ENCODE measurements at places on chromosomes 11 and 22.

DNA sequence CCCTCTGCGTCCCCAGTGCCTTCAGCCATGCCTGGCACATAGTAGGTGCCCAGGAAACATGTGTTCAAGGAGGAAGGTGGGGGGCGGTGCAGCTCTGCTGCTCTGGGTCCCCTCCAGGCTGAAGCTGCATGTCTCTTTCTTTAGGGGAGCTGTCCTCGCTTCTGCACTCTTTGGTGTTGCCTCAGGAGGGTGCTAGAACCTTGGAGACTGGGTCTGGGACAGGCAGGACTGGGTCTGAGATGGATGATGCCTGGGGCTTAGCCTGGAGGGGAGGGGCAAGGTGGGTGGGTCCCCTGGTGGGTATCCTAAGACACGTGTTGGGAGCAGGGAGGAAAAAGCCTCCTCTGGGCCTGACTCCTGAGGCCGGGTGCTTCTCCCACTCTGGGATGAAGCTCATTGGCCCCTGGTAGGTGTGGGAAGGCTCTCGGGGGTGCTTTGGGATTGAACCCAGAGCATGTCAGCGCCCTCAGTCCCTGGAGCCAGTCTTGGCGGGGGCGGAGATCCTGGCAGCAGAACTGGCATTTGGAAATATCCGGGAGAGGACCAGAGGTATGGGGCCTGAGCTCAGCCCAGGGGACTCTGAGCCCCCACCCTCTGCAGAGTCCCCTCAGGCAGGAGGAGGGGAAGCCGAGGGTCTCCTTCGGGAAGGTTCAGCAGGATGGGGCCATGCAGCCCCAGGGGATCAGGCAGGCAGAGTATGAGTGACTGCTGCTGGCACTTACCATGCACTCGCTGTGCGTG is 6.7 kb upstream of the GSTP1 start:
- no peak for DNase-seq

- DNase-seq, result no peak
Measured at GRCh38 chr11:79860336-79860735, 419.5 kb upstream of the TENM4 start.

DNA sequence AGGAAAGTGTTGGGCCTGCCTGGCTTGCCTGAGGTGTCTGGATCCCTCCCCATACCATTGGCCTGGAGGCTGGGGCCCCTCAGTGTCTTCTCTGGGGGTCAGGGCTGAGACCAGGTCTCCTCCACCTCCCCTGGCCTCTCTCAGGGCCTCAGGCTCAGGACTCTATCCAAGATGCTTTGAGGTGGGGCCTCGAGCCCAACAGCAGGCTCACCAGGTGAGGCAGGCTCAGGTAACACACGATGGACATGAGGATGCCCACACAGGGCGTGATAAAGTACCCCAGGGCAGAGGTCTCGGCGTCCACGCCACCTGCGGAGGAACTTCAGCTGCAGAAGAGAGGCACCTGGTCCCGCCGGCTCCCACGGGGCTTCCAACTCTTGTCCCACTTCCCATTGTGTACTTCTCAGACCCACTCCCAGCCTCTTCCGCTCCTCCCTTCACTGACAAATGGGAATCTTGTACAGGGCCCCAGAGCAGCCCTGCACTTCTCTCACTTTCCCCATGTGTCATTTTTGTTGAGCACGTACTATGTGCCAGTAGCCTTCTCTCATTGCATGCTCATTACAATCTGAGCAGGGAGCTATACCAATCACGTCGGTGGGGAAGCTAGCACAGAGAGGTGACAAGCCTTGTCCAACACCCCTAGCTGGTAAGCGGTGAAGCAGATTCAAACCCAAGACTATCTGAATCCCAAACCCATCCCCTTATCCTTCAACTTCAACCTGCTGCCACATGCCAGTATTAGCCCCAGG is 3.8 kb downstream of the SLC29A2 start:
- DNase-seq, result no peak

DNA sequence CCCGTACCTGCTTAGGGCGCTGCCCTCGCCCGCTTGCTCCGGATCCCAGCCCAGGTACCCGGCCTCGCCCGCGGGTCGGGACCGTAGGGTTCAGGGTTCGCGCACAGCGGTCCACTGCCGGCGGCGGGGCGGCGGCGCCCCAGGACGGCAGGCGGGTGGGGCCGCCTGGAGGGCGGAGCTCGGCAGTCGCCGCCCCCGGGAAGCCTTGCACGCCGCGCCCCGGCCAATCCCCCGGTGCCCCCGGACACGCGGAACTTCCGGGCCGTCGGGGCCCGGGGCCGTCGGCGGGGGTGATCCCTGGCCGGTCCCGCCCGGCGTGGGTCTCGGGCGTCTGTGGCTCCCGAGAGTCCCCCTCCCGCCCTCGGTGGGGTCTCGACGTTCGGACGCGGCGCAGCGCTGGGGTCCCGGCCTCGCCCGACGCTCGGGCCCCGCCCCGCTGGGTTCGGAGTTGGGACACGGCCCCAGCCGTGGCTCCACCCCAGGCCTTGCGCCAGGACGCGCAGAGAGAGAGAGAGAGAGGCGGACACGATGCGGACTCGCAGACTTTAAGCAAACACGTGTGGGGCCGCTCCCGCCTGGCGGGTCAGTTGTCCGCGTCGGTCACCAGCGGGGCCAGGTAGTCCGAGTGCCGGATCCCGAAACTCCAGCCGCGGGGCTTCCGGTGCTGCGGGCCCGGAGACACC is at the start of gene TYMP:
Gene TYMP, minus strand, starts transcription at position 116 of the 683 bp plus-strand sequence. CDS start 303 bp downstream, outside the sequence.
- peak; percentile 46 for DNase-seq

DNA sequence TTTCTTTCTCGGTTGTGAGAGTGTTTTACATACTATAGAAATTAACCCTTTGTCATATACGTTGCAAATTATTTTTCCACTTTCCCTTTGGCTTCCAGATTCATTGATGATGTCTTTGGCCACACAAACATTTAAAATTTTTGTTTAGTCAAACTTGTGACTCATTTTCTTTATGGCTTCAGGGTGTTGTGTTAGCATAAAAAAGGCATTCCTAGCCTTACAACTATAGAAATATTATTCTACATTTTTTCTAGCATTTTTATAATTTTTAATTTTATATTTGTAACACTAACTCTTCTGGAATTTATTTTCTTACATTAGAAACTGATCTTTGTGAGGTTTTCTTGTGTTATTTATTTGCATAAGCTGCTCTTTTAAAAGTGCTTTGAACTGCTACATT is 12.1 kb downstream of the GRIA4 start:
- no peak for DNase-seq

GRCh38 chr11:30150425-30150824 is 80.4 kb upstream of the FSHB start:
- DNase-seq, result no peak

DNA sequence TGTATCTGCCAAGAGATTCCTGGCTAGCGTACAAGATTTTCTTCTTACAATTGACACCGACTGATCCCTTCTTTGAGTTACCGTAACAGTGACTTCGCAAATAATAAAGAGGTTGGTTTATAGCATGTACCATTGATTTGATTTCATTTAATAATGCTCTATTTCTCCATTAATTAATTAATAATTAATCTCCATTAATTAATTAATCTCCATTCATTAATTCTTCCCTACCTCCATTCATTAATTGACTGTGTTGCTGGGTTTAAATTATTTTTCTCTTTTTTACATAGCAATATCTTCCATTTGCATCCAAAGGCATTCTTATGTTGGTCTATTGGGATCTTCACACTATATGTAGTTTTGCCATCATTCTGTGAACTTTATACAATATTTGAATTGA is 21.0 kb downstream of the OR5AS1 start:
- no peak for DNase-seq

DNA sequence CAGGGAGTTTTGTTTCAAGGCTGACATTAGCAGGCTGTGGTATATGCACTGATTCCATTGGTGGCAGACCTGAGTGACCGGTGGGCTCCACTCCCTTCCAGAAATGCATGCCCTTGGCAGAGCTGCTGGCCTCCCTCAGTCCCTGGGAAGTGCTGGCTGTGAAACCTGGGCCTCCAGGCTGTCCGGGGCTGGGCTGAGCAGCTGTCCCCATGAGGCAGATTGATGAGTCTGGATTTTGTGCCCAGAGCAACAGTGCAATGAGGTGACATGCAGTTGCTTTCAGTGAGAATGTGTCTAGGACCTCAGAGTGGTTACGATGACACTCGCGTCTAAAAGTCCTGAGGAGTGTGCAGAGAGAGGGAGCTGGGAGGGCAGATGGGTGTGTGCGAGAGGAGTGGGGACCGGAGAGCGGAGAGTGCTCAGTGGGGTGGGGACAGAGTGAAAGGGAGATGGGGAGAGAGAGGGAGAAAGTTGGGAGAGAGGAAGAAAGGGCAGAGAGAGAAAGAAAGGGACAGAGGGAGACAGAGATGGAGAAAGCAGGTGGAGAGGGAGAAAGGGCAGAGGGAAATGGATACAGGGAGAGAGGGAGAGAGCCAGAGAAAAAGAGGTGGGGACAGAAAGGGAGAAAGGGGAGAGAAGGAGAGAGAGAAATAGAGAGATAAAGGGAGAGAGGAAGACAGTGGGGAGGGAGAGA is 978.3 kb downstream of the BRD1 start:
- no peak for DNase-seq

GRCh38 chr11:47509077-47509536 is 43.8 kb downstream of the CELF1 start:
- DNase-seq, result no peak

- no peak for DNase-seq
Measured at GRCh38 chr11:111395749-111396148, 16.7 kb upstream of the POU2AF1 start.

- no peak for DNase-seq
Measured at GRCh38 chr11:98180511-98180910, 840.2 kb upstream of the CNTN5 start.

DNA sequence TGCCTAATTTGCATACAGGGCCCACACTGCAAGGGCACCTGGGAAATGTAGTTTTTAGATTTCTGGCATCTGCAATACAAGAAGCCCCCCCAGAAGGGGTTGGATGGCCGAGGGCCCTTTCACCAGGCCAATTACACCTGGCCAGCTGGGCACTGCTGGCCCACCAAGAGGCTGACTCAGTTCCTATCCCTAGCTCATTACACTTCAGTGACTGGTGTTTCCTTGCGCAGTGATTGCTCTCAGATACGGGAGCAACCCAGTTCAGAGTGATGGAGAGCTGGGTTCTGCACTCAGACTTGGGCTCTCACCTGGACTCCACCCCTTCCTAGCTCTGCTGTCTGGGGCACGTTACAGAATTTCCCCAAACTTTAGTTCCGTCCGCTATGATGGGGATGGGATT is 81.1 kb upstream of the SHANK2 start:
- DNase-seq, result no peak

DNA sequence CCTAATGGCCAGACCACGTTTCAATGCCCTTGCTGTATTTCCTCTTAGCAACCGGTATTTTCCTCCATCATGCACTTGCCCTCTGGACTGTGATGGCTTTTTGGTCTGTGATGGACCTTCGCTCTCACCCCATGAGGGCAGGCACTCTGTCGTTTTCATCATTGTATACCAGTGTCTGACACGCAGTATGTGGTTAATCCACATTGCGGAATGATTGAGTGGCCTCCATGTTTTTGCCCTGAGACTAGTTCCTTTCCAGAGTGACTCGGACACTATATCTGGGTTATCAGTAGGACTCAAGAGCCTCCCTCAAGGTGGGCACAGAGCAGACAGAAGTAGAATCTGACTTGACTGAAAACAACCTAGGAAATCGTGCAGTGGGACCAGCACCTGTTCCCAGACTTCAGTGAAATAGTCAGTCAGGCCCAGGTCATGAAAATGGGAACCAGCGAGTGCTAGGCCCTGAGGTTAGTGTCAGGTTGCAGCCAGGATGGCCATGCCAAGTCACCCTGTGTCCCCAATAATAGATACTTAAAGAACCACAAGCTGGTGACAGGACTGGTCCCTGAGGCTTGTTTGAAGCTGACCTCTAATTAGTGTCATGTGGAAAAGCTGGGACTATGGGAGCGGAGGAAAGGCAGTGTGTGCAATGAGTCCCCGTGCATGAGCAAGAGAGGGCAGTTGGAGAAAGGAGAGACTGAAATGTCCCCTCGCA is 464.7 kb downstream of the INSC start:
- DNase-seq, result no peak

DNA sequence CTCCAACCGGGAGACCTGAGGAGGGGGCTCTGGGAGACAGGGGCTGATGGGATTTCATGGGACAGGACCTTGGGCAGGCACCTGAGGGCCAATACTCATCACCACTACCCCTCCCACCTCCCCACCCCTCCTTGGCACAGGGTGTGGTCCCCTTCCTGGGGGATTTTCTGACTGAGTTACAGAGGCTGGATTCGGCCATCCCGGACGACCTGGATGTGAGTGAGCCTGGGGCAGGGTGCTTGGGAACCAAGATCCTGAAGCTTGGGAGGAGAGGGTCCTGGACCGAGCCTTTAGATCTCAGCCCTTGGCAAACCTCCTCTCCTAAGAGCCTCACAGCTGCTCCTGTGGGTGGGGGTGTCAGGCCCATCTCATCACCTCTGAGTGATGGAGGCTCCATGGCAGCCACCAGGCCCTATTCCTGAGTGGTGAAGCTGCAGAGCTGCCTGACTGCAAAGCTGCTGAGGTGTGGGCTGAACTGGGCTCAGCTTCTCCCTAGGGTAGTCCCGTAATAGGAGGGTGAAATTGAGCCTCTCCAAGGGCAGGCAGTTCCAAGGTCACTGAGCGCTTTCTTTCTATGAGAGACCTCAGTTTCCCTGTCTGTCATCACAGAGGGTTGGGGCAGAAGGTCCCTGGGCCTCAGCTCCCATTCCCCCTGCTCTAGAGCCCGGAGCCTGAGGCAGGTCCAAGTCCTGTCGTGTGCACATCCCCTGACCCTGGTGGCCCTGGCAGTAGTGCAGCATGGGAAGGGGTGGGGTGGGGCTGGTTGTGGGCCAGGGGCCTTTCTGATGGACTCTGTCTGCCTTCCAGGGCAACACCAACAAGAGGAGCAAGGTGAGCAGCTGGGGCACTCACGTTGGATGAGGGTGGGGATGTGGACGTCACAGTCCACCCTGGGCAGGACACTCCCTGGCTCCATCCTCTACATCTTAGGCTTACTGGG is 6.5 kb downstream of the RGL4 start:
- DNase-seq, result no peak

DNA sequence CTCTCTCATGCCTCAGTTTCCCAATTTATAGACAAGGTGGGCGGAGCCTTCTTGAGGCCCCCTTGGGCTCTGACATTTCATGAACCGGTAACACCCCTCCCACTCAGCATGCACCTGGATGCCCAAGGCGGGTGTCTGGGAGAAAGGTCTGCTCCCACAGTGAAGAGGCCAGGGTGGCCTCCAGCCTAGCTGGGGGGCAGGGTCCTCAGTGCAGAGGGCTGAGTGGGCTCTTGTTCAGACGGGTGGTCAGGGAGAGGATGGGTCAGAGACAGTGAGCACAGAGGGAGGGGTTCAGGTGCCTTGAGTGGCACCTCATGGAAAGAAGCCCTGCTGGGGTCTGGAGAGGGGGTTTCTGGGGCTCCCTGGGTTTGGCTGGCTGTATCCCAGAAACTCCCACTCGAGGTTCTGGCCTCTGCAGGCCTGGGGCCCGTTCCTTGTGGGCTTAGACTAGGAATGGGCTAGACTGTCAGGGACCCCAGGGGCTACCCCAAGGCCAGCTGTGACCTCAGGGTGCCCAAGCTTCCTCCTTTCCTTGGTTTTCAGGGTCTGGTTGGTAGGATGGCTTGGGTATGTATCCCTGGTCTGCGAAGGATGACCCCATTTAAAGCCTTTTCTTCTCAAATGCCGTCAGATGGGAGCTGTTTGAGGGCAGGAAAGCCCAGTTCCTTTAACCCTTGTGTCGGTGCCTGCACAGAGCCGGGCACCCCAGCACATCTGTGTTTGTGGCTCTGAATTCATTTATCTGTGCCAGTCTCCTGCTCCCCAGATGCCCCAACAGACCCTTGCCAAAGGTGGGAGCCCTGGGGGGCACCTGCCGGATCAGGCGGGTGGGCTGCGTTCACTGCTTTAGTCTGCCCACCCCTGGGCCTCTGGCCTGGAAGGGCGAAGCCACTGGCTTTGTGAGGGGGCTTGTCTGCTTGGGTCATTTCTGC is 1.2 kb downstream of the SYNGR1 start:
- DNase-seq, result no peak
